ENCODE measurements at places on chromosomes 3 and 15.

DNA sequence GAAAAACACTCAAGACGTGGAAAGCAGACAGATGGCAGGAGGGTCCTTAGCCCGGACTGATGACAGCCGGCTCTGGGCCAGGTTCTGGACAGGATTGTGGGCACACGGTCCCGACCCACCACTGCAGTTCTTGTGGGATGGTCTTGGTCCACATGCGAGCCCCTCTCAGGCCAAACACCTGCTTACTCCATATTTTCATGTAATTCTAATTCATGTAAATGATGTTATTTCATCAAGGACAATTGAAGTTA, 32.6 kb downstream of the TM2D3 start:
- no peak for DNase-seq

GRCh38 chr3:126130981-126131745, 47.2 kb upstream of the SLC41A3 start:
- peak; percentile 39 for DNase-seq

GRCh38 chr3:66661628-66662027, 160.8 kb upstream of the LRIG1 start:
- DNase-seq, result no peak

GRCh38 chr3:128330214-128330842, 136.4 kb downstream of the DNAJB8 start:
- DNase-seq, result no peak

DNA sequence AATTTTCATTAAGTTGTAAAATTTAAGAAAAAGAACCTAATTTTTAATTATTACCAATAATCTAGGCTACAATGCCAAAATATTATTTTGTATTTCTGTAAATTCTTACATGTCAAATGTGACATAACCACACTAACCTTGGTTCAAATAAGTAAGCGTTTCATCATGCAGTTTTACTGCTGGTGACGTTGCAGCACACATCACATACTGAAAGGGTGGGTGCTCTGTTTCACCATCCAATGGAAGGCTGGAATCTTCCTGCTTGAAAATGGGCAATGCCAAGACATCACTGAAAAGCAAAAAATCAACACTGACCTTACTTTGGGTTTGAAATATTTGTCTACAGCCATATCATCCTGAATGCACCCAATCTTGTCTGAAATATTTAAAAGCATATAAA, 14.8 kb downstream of the UBP1 start:
- no peak for DNase-seq

- no peak for DNase-seq
These were observed 679.9 kb downstream of the NTRK3 start for GRCh38 chr15:87576486-87577176.

GRCh38 chr15:98799461-98800390, 151.4 kb downstream of the IGF1R start:
- DNase-seq, result no peak

- DNase-seq, result no peak
These were observed 281.9 kb downstream of the RAP2B start for GRCh38 chr3:153443961-153444360.

DNA sequence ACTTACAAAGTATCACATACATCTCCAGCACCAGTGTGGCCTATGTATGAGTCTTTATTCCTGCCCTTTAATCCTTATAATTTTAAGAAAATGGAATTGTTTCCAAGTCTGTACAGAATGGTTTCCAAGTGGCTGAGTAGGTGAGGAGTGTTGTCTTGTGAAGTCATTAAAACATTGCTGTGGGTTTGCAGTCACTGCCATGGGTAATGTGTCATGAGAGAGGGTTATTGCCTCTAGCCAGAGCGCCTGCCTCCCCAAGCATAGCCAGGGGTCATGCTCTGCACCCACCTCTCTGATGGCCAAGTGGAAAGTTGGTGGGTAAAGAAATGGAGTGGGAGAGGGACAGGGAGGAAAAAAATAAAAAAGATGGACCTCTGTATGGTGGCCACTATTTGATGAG, 25.3 kb downstream of the TRAK1 start:
- DNase-seq, result no peak
